ENCODE measurements at places on chromosomes 2 and 18. TPM values are rescaled to one million over a fixed set of nuclear protein-coding genes. Genes with fewer than 3 reads are reported as not detected.

Gene CNGA3
- total RNA-seq, result not detected

Gene LOXL3
- total RNA-seq, result 12.9 TPM

Gene AQP12A
- total RNA-seq, result not detected

Gene RAX
- not detected for total RNA-seq

Gene DLX2
- not detected for total RNA-seq

Gene CD8B2
- not detected for total RNA-seq

Gene HOXD3
- 1.7 TPM for total RNA-seq

Gene POLR1B
- 9.2 TPM for total RNA-seq

Gene NPPC
- total RNA-seq, result 0.58 TPM

Gene C1D
- 19.6 TPM for total RNA-seq

Gene POTEC
- not detected for total RNA-seq

Gene MALT1
- 22.5 TPM for total RNA-seq

Gene PCARE
- not detected for total RNA-seq

Gene TCF23
- total RNA-seq, result not detected

Gene C2orf80
- total RNA-seq, result not detected

Gene UGT1A10
- not detected for total RNA-seq

Data from myometrial cell (primary cell).